Renal pelvis (tissue), 12 donors: ENCODE measurements at places on chromosomes 5 and 9. TPM values are rescaled to one million over a fixed set of nuclear protein-coding genes. Genes with fewer than 3 reads are reported as not detected.
A peak's percentile ranks its signal among the peaks of the same experiment; 100 is the strongest.

- no peak for DNase-seq
Measured at GRCh38 chr5:68274847-68275651, 59.5 kb downstream of the PIK3R1 start.

DNA sequence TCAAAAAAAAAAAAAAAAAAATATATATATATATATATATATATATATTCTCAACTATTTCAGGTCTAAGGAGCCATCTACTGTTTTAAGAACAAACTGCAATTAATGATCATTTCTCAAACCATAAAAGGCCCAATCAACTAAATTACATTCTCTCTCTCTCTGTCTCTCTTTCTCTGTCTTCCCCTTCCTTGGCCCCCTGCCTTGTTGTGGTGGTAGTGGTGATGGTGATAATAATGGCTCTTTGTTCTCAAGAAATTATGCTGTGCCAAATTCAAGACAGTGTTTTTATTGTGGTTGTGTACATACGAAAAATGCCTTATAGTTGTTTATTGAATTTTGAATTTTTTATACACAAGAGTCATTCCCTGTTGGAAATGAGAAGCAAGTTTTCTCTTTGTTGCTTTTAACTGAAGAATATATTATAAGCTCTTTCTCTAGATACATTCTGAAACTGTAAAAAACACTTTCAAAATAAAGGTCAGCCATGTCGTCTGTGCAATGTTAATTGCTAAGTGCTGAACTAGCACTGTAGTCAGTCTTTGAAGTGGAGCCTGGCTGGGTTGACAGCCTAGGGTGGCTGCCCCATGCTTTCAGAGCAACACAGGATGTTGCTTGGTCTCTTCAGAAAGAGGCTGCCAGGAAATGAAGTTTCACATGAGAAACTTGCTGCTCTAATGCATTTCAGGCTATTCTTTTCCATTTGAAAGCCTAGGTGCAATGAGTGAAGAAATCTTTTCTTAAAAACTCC, 96.0 kb downstream of the HINT1 start:
- DNase-seq = peak; percentile 8

- DNase-seq = peak; percentile 55
Measured at GRCh38 chr9:14251154-14252071, 62.5 kb downstream of the NFIB start.

GRCh38 chr5:134590992-134591659, 41.5 kb downstream of the SAR1B start:
- no peak for DNase-seq

GRCh38 chr9:118596374-118597015, 772.7 kb downstream of the BRINP1 start:
- DNase-seq = no peak

GRCh38 chr5:178116143-178116885, 3.0 kb downstream of the N4BP3 start:
- DNase-seq = no peak

GRCh38 chr9:69499959-69500358, 172.2 kb downstream of the APBA1 start:
- no peak for DNase-seq

DNA sequence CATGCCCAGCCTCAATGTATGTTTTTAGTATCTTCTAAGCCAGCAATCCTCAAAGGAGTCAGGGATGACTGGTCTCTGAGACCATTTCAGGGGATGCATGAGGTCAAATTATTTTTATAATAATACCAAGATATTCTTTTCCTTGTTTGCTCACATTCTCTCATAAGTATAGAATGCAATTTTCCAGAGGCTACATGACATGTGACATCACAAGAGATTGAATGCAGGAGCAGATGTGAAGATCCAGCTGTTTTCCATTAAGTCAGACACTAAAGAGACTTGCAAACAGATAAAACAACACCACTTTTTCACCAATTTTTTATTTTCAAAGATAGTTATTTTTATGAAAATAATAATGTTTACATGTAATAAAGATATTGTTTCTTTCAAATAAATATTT, 22.0 kb upstream of the FREM1 start:
- DNase-seq = no peak

DNA sequence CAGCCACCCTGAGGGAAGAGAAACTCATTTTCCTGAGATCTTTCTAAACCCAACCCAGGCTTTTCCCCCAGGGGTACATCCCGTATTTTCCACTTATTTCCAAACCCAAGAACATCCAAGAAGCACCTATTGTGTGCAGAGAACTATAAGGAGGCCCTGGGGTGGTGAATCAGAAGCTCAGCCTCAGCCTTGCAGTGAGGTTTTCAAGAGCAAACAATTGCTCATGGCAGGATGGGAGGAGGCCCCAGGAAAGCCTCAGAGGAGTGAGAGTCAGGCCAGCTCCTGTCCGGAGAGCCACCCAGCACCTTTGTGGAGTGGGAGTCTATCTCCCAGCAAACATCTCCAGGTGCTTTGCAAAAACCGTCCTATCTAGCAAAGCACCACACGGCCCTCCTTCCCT, 19.2 kb downstream of the NIPAL4 start:
- no peak for DNase-seq

DNA sequence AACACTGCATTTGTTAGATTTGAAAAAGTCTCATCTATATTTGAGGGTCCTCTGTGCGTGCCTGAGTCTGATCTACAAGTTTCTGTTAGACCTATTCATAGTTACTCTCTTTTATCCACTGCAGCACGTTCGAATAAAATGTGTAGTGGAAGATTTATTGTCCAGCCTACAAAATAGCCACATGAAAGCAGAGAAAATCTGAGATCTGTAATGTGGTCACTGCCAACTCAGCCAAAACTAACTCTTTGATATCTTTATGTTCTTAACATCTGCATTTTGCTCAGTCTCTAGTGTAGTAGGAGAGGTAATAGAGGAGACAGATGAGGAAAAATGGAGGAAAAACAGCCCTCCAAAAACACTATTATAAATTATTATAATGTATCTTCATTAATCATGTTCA, 354.0 kb downstream of the NPR3 start:
- DNase-seq = peak; percentile 12

DNA sequence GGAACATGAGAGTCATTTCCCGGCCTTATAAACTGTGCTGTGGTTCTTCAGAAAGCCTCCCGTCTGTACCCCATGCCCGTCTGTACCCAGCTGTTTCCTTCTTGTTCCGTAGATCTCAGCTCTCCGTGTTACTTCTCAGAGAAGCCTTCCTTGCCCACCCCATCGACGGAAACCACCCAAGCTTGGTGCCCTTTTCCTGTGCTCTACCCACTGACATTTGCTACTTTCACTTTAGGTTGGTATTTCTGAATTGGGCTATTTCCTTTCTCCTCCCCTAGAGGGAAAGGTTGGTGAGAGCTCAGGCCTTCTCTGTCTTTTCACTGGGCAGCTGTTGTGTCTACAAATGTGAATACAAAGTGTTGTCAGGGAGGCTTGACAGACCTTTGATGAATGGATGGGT, 764.5 kb upstream of the ADAMTS16 start:
- no peak for DNase-seq

- DNase-seq = no peak
Measured at GRCh38 chr5:139137697-139138096, 60.5 kb downstream of the SIL1 start.

DNA sequence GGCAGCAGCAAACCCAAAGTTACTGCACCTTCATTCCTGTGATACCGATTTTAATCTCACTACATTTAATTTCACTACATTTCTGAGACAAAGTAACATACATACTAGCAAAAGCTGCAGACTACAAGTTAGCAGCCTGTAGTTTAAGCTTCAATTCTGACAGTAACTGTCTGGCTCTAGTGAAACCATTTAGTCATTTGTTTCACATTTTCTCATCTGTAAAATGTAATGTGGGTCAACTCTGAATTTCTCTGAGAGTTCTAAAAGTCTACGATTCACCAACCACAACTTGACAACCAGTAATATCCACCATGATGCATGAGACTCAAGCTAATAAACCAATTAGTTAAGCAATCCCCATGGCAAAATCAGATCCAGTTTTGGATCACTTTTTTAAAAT, 408.9 kb downstream of the PDE4D start:
- DNase-seq = no peak

GRCh38 chr5:172403189-172403796, 51.0 kb downstream of the SH3PXD2B start:
- DNase-seq = peak; percentile 90

GRCh38 chr5:20678814-20679298, 690.9 kb upstream of the CDH18 start:
- no peak for DNase-seq

DNA sequence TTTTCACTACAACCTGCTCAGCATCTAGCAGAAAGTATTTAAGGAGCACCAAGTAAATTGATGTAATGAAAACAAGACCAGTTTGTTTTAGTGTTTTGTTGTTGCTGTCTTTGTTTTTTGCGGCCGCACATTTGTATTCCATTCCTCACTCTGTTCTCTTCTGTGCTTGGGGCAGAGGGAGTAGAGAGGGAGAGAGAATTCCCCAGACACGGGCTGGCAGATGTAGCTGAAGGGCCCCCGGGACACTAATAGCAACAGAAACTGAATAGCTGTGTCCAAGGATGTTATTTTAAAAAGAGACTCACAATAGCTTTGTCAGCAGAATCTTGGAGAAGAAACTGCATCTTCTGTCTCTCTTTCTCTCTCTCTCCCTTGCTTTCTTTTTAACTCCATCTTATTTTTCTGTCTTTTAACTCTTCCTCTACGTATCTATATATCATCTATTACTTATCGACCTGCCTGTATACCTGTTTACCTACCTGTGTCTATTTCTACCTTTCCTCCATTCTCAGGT, 145.3 kb downstream of the PAPPA start:
- DNase-seq = no peak

DNA sequence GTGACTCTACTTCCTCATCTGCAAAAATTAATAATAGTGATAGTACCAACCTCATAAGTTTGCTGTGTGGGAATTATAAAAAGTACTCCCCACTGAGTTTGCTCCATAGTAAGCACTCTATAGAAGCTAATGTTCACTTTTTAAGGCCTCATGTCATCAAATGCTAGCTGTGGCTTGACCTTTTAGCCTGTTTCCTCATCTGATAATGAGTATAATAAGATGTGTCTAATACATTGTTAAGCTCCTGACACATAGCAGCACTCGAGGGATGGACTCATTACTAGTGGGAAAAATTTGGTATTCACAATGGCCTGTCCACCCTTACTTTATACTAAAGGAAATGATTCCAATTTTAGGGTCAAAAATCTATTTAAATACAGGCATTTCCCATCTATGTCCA, 26.1 kb upstream of the CAST start:
- DNase-seq = no peak

DNA sequence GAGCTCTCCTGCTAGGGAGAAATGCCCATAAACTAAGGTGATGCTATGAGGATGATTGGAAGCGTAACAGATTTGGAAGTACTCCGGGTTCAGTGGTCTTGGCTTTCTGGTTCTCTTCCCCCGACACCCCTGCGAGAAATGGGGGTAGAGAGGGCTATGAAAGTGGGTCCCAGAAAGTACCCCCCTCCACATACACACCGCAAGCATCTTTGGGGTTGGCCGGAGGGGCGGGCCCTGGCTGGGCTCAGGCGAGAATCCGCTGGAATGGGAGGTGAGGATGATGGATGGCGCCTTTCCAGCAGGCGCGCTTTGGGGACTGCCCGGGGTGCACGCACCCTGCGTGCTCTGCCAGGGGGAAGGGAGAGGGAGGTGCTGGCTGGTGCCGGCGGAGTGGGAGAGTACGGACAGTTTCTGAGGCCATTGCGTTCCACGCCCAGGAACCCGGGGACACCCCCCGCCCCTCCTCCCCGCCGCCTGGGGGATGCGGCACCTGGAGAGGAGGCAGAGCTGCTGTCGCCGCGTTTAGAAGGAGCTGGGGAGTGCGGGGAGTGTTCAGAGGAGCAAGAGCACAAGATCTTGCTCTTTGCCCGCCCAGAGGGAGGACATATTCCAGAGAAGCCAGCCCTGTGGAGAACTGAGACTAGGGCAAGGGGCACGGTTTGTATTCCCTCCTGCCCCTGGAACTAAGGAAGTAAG, 1.9 kb downstream of the PCSK5 start:
- no peak for DNase-seq

- DNase-seq = no peak
Measured at GRCh38 chr5:101435768-101436167, 532.7 kb upstream of the ST8SIA4 start.

DNA sequence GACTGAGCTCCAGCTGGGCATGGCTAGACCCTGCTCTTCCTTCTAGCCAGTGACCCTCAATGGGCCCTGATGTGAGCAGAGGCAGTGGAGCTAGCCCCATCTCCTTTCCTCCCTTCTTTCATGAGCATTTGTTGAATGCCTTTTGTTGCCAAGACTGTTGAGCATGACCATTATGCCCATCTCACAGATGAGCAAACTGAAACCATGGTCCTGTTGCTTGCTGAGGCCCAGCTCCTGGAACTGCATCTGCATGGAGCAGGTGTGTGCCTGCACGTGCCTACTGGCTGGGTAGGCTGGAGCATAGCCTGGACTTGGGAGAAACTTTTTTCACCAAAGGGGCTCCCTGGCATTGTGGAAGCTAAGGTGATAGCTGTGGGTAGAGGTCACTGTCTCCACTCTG, 3.0 kb upstream of the WNK2 start:
- no peak for DNase-seq

DNA sequence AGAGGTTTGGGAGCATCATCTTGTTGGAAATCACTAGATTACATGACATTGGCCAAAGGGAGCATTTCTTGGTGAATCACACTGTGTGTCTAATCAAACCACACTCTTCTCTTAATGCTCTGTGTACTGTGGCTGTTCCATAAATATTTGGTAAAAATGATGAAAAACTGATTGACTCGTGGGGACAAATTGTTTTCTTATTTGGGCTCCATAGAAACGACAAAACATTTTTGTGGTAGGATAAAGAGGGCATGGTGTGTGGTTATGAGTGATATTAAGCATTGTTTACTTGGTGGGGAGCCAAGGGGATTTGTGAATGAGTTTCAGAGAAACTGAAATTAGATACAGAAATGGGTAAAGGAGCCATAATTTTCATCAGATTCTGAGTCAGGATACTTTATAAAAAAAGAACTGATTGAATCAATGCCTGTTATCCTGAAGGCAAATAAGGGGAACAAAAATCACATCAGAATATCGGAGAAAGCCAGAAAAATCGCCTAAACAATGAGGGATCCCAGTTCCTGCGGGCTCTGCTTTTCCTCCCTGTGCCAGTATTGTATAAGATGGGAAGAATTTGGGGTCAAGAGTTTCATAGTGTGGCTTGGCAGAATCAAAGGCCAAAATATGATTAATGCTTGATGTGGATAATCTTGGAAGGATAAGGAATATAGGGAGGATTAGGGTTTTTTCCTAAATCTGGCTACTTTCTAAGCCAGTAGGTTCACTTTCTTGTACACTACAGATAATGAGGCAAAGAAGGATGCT, 33.3 kb downstream of the FBXL7 start:
- no peak for DNase-seq

GRCh38 chr5:17185773-17186172, 31.7 kb upstream of the BASP1 start:
- no peak for DNase-seq

- no peak for DNase-seq
Measured at GRCh38 chr5:5930561-5930960, 447.8 kb downstream of the MED10 start.

The OR1L8 gene
- 0.26 TPM for polyA plus RNA-seq

The NR2F1-AS1 gene
- 52.5 TPM for polyA plus RNA-seq

The SLCO6A1 gene
- not detected for polyA plus RNA-seq

The NRG2 gene
- 1.8 TPM for polyA plus RNA-seq

The SIL1 gene
- polyA plus RNA-seq = 40.3 TPM

The LEAP2 gene
- 8.0 TPM for polyA plus RNA-seq

The CNTNAP3B gene
- 20.1 TPM for polyA plus RNA-seq

The PCDHB7 gene
- polyA plus RNA-seq = 4.2 TPM

The HSD17B3 gene
- 0.70 TPM for polyA plus RNA-seq

The RASGRF2 gene
- polyA plus RNA-seq = 2.5 TPM
